HS-27A (cell line): ENCODE measurements at places on chromosomes 1 and 21.

- DNase-seq: no peak
These were observed 3.4 kb upstream of the OR10K1 start for GRCh38 chr1:158458263-158458662.

DNA sequence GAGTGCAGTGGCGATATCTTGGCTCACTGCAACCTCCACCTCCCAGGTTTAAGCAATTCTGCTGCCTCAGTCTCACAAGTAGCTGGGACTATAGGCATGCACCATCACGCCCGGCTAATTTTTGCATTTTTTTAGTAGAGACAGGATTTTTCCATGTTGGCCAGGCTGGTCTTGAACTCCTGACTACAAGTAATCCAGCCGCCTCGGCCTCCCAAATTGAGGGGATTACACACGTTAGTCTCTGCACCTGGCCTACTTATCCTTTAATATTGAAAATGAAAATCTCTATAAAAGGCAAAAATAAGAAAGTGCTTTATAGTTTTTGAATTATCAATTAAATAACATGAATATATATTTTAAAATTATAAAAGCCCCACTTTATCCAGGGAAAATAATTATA, 190.6 kb downstream of the DPYD start:
- no peak for DNase-seq

- peak; percentile 9 for DNase-seq
These were observed 405.0 kb upstream of the POU3F1 start for GRCh38 chr1:38451541-38451993.

DNA sequence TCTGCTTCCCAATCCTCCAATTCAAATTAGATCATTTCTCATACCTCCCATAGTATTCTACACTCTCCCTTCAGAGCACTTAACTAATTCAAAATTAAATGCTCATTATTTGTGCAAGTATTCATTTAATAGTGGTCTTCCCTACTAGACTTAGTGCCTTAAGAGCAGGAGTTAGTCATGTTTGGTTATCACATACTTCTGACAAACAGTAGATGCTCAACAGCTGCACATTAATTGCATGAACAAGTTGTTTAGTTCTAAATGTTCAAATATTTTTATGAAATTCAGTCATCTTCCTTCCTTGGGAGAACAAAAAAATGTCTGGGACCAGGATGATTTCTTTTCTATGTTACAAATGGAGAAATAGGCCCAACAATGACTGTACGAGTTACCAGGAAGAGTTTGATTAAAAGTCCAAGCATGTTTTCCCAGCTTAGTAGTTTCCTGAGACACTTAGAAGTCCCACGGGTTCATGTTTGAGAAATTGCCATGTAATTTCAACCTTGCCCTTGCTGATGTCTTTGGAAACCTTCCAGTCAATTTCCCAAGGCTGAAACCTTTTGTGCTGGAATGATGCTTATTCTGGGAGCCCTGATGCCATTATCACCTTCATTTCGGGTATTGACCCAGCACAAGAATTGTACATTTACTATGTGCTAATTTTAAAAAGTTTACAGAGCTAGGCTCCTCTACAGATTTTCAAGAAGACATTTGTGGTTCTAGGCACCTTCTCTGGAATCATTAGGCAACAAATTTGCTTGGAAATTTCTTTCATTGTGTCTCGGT, 437.9 kb upstream of the PLXNA2 start:
- no peak for DNase-seq

- DNase-seq: no peak
These were observed 40.2 kb upstream of the CYP4X1 start for GRCh38 chr1:46983166-46983829.

DNA sequence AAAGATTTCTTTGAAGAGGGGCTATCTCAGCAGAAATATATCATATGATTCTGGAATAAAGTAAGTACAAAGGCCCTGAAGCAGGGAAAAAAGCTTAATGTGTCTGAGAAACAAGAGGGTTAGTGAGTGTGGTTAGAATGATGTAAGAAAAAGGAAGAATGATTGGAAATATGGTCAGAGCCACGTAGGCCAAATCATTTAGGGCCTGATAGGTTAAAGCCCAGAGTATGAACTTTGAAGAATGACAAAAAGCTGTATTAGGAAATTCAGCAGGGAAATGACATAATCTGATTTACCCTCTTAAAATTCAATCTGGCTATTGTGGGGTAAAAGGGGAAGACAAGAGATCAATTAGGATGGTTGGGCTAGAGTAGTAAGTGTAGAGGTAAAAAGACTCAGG, 69.0 kb upstream of the MUTYH start:
- no peak for DNase-seq

GRCh38 chr1:186183970-186184628, 191.0 kb downstream of the TPR start:
- DNase-seq: no peak

DNA sequence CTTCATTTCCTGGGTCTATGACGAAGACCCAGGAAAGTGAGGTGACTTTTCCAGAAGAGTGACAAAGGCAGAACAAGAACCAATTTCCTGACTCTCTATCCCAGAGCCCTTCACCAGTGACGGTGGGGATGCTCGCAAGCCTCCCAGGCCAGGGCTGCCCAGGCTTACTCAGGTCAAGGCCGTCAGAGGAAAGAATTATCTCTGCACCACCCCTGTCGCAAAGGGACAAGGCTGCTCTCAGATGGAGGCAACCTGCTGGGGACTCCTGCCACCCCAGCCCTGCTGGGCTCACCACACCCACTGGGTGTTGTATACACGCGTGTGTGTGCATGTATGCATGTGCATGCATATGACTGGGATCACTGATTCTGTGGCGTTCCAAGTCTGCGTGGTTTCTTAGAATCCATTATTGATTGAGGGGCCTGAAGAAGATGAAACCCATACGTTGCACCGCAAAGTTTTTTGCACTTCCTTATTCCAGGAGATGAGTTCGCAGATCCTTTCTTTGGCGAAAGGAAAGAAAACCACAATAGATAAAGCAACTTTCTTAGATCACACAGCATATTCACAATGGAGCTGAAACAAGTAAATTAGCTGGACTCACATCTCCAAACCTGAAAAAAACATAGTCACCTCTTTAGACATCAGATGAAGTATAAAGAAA, 255.8 kb downstream of the RHOU start:
- DNase-seq: no peak

DNA sequence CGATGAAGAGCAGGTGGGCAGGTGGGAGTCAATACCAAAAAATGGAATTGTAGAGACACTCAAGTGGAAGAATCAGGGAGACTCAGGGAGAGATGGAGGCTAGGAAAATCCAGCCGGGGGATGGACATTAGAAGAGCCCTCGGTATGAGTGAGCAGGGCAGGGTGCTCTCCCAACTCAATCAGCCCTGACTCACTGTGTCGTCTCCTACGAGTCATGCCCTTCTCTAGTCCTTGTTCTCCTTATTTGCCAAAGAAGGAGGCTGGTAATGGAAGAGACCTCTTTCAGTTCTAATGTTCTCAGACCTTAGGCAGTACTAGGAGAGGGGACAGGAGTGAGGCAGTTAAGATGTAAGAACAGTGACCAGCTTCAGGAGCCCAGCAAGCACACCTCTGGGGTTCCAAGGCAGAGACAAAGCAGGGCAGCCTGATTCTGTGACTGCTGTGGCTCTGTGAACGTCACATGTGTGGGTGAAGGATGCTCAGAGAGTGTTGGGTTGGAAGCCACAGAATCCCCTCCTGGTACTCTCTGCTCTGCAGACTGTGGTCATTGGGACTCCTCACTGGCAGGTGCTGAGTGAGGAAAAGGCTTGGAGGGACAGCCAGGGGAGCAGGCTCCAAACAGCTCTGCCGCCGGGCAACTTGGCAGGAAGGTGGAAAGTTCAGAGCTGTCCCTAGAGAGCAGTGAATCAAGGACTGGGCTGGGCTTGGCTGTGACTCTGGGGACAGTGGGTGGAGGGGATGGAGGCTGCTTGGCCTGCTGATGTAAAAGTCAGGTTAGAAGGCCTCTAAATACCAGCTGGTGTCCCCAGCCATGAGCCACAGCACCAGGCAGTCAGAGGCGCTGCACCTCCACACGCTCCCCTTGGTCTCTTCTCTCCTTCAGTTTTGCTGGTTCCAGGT, 11.1 kb upstream of the GJA5 start:
- no peak for DNase-seq

DNA sequence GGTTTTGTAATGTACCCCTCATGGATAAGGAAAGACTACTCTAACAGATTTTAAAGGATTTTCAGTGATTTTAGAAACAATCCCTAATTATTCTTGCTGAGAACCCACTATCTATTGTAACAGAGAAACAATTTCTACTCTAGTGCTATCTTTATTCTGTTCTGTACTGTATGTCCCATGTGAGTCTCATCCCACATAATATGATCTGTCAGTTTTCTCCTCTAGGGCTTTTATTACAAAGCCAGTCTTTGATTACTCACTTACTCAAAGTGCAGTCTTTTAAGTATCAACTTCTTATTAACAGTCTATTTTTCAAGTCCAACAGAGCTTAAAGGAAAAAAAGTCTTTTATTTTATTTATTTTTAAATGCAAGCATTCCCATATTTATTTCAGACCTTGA, 54.8 kb downstream of the CTH start:
- DNase-seq: no peak

GRCh38 chr1:214445831-214446614, 105.4 kb downstream of the PTPN14 start:
- peak; percentile 88 for DNase-seq

DNA sequence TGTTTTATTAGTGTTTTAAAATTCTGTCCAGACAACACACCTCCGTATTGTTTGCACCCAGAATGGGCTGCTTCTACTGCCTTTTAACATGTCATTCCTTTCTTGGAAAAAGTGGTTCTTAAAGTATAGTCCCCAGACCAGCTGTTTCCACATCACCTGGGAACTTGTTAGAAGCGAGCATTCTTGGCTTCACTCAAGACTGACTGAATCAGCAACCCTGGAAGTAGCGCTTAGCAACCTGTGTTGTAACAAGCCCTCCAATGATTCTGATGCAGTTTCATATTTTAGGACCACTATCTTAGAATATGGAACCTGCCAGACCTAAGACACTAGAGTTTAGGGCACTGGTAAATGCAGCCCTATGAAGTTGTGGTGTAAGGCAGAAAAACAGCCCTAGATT, 6.0 kb upstream of the PPIE start:
- DNase-seq: no peak

DNA sequence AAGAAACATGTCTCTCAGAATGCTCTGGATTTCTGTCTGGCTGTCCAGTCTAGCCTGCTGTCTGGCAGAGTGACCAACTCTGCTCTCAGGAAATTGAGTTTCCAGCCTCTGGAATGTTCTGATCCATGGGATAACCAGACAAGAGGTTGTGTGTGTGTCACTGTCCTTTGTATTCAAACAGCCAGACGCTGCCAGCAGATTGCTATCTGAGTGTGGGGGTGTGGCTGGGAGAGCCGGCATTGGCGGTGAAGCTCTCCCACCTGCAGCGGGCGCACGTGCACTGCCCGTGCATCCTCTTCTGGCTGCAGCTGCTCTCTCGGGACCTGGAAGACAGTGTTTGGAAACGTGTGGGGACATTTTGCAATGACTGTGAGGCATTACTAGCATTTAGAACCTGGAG, 26.1 kb downstream of the PKP1 start:
- no peak for DNase-seq

- no peak for DNase-seq
These were observed 1031.6 kb downstream of the KCNT2 start for GRCh38 chr1:195576641-195577040.

DNA sequence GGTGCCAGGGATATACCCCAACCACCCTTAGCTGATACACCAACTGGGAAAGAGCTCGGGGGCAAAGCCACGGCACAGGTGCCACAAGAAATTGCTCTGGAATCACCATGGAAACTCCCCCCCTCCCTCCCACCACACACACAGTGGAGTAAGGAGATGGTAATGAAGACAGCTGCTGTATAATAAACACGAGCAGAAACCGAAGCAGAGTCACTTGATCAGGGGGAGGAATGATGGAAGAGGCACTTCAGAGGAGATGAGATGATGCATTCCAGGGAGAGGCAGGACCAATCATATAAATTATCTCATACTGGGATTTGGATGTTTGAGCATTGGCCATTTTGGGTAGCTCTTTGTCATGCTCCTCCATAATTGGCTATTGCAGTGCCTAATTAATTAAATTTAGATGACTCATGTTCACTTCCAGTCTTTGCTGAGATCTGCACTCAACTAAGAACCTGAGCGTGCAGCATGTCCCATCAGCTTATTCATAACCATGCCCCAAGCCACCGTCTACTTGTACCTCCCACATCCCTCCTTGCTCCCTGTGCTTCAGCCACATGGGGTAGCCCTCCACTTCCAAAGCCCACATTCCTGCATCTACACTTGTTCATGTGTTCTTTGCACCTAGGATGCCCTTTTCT, 189.5 kb downstream of the ZSCAN20 start:
- no peak for DNase-seq

- no peak for DNase-seq
These were observed 7.0 kb downstream of the FCAMR start for GRCh38 chr1:206963119-206963712.

DNA sequence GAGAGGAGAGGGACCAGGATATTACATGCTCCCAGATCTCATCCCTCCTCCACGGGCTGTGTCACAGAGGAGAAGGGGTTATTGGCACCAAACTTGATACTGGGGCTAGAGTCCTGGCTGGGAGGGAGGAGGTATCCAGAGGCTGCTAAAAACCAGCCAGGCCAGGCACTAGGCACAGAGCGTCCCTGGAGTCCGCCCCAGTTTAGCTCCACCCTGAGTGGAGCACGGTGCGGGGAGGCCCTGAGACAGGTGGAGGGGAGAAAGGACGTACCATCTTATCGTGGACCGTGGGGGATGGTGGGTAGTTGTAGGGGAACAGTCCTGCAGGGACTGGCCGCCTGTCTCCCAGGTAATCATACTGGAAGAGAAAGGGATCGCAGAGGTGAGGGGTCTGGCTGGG, 42.7 kb upstream of the GOLT1A start:
- DNase-seq: no peak

DNA sequence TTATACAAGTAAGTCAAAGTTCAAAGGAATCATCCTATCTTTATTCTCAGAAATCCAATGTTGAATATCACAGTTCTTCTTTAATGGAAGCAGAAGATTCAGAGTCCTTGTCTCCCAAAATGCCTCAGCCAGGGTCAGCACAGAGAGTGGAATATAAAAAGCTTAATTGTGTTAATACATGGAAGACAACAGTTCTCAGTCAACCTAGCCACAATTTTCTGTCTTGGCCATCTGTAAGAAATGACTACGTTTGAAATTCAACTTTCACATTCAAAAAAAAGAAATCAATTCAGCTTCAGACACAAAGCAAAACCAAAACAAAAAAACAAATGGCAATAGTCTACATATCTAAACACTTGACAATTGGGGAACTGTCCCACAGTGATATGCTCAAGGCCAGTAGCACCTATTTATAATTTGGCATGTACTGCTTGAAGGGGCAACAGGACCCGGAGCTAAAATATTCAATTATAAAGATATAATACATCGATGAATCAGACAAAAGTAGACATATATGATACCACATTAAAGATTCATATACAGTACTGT, 27.3 kb upstream of the GLIS1 start:
- no peak for DNase-seq

GRCh38 chr1:108208724-108209446, 8.7 kb upstream of the SLC25A24 start:
- DNase-seq: no peak
